Activated CD8-positive, alpha-beta memory T cell treated with anti-CD3 and anti-CD28 coated beads for 4 hours (primary cell): ENCODE measurements at places on chromosomes 13 and 19.

- DNase-seq, result no peak
These were observed 6.7 kb downstream of the PPP1R37 start for GRCh38 chr19:45099467-45100191.

DNA sequence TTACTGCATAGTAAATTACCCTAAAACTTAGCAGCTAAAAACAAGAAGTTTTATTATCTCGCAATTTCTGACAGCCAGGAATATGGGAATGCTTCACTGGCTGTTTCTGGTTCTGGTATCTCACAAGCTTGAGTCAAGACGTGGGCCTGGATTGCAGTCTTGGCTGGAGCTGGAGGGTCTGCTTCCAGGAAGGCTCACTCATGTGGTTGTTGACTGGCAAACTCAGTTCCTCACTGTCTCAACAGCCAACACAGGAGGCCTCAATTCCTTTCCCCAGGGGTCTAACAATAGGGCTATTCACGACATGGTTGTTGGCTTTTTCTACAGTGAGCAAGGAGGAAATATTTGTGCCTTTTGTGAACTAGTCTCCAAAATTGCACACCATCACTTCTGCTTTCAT, 146.3 kb downstream of the GPC5 start:
- DNase-seq, result no peak

- DNase-seq, result no peak
These were observed 39.7 kb downstream of the SOX1 start for GRCh38 chr13:112106478-112107141.

- DNase-seq, result no peak
These were observed 13.3 kb downstream of the USP12 start for GRCh38 chr13:27158335-27158734.

GRCh38 chr19:46614114-46614722, 10.7 kb downstream of the PTGIR start:
- peak; percentile 56 for DNase-seq

DNA sequence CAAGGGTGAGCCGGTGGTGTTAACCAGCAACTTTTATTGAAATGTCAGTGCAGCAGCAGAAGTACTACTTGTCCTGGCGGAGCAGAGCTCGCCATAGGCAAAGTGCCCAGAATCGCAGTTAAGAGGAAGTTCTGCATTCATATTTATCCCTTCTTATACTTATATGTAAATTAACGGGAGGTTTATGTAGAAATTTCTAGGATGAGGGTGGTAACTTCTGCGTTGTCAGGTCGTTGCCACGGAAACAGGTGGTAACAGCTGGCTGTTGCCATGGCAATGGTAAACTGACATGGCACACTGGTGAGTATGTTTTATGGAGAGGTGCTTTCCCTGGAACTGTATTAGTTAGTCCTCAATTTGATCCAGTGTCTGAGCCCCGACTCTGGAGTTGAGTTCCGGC, 2494.9 kb upstream of the PCDH20 start:
- no peak for DNase-seq

GRCh38 chr19:53810891-53811290, 13.2 kb downstream of the NLRP12 start:
- DNase-seq, result no peak

- DNase-seq, result no peak
These were observed 2.1 kb downstream of the TM6SF2 start for GRCh38 chr19:19270749-19271571.

GRCh38 chr19:41957161-41957837, 1.8 kb downstream of the RABAC1 start:
- no peak for DNase-seq

DNA sequence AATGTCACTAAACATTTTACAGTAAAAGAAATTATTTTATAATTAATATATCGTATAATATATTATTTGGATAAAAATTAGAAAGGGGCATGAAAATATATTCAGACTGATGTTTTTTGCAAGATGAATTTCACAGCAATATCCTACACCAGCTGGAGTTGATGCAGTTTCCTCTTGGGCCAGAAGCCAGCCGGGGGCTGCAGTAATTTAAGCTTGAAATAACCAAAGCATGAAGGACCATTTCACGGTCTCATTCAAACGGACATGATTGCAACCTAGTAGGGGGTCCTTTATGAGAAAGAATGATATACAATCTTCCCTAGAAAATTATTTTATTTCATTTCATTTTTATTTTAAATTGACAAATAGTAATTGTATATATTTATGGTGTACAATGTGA, 797.2 kb upstream of the PCDH9 start:
- no peak for DNase-seq

- DNase-seq, result no peak
These were observed 796.8 kb upstream of the KLHL1 start for GRCh38 chr13:70905035-70905434.

- DNase-seq, result no peak
These were observed 4.7 kb upstream of the PTGIR start for GRCh38 chr19:46629546-46630025.

DNA sequence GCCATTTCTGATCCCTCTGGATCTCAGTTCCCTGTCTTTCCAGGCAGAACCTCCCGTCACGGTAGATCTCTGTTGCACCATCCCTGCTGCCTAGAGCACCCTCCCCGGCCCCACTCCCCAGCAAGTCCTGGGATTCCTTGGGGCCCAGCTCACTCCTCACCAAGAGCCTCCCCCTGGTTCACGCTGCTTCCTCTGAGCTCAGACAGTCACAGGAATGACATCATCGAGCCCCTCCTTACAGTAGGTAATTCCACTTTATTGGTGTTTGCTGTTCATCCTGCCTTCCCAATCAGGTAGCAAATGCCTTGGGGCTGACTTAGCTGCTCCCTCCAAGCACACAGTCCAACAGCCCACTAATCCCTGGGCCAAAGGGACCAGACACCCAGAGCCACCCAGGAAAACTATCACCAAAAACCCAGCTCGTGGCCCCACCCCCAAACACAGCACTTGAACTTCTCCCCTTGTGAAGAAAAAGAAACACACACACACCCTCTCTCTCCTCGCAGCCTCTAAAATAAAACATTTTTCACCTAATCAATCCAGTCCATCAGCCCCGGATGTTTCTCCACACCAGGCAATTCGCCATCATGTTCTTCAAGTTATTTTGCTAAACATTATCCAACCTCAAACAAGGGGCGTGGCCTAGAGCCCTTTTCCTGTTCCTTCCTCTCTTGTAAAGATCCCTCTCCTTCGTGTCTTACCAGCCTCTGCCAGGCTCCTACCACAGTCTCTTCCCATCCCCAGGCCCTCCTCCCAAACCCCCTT, 2.5 kb downstream of the NAPA start:
- no peak for DNase-seq

- no peak for DNase-seq
These were observed 462.5 kb downstream of the KLF5 start for GRCh38 chr13:73521290-73521624.

- no peak for DNase-seq
These were observed 636 bp upstream of the FOXO1 start for GRCh38 chr13:40666933-40667621.

- no peak for DNase-seq
These were observed 5.9 kb downstream of the HCN2 start for GRCh38 chr19:595326-596262.

DNA sequence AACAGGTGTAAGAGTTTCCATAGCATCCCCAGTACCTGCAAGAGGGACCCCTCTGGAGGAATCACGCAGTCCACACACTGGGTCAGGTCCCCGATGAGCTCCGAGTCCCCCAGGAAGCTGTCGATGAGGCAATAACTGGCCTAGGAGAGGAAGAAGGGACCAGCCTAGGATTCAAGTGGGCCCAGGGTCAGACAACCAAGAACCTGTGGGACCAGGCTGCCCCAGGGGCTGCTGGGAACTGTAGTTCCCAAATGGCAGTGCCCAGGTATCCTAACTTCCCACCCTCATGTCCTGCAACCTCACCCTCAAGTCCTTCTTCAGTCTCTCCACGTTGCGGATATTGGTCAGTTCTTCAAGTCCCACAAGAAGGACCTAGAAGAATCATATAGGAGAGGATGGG, 1.8 kb downstream of the FUZ start:
- no peak for DNase-seq

DNA sequence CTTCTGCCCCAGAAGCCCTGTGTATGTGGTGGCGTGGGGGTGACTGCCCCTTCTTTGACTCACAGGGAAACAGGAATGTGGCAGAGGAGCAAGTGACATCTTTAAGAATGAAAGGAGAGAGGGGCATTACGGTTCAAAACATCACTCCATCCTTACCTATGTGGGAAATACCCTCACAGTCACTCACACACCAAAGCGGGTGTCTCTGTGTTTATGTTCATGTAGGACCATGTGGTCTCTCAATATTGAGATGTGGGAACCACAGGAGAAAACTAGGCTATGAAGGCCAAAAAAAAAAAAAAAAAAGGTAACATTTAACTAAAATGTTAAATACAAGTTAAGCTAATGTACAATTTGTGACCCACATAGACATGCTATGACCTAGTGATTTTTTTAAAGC, 153.6 kb upstream of the GPR12 start:
- no peak for DNase-seq

DNA sequence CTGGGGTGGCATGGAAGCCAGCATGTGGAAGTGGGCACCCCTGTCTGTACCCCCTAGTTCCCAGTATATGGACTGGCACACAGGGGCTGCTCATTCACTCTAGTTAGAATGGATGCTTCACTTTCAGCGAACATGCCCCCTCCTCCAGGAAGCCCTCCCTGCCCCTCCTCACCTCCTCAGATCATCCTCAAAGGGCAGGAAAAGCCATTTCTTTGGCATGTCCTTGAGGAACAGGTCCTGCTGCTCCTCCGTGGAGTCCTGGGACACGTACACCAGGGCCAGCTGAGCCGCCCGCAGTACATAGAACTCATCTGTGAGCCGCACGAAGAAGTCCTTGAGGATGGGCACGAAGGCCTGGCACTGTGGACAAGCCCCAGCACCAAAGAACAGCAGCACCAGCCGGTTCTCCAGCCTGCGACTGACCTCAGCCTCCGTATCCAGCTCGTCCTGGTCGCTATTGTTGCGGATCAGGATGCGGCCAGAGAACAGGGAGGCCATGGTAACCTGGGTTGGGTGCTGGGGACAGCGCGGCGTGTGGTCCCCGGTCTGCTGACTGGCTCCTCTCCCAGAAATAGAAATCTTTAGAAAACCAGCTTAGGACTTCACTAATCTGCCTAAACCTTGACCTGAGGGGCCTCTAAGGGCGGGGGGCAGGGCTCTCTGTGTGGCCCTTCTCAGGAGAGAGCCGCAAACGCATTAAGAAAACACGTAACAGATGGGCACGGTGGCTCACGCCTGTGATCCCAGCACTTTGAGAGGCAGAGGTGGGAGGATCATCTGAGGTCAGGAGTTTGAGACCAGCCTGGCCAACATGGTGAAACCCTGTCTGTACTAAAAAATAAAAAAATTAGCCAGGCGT, at the start of gene NXNL1:
Gene NXNL1 (minus strand): TSS at position 555 of the 859 bp plus-strand sequence. CDS start 57 bp downstream, at position 498.
- DNase-seq, result no peak

GRCh38 chr13:19587635-19588300, 26.4 kb upstream of the TPTE2 start:
- DNase-seq, result no peak

GRCh38 chr19:39676004-39676403, 20.3 kb downstream of the LGALS16 start:
- DNase-seq, result no peak

- no peak for DNase-seq
These were observed 147.0 kb upstream of the RNF113B start for GRCh38 chr13:98324105-98324504.

GRCh38 chr19:48703316-48703715, 7.5 kb downstream of the FUT2 start:
- no peak for DNase-seq

DNA sequence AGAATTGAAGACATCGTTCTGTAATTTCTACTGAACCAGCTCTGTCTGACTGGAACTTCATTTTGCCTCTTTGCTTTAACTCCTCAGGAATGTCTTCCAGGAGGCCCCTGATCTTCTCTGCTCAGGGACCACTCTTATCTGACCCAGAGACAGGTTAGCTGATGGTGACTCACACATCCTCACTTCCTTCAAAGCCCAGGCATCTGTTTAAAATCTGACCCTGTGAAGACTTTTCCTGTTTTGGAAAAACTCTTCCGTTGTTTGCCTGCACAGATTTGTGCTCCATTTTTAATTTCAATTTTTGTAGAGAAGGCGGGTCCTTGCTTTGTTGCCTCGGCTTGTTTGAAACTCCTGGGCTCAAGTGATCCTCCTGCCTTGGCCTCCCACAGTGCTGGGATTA, 1.6 kb downstream of the ARL11 start:
- DNase-seq, result no peak

DNA sequence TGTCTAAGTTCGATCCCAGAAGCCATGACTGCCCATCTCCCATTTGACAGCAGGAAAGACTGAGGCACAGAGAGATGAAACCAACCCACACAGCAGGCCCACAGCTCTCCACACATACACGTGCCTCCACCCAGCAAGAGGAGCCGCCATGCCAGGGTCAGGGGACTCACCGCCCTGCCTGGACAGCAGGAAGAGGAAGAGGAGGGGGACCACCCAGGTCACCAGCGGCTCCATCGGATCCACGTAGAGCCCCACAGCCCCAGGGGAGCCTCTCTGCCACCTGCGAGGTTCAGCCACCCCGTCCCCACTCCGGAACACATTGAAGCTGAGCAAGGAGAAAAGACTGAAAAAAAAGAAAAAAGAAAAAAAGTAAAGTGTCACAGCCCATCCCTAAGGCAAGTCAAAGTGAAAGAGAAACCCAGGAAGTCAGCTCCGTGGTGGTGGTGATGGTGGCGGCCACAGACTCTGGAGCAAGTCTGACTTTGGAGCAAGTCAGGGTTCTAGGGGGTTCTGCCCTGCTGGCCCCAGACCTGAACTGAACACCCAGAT, at the start of gene IL12RB1:
Gene IL12RB1 (minus strand): TSS at position 345 of the 549 bp plus-strand sequence. CDS start 111 bp downstream, at position 234.
- no peak for DNase-seq

DNA sequence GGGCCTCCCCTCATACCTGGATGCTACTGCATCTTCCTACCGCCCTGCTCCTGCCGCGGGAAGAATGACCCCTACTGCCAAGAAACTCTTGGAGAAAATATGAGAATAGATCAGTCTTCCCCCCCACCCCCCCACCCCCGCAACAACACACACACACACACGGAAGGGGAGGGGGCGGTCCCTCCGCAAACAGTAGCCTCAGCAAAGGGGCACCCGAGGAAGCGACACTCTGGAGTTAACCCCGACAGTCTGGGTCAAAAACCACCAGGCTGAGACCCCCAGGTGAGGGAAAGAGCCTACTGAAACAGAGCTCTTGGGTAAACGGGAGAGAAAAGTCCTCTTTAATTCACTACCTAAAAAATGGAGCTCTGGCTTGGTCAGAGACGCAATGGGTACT, 1.2 kb downstream of the MED26 start:
- no peak for DNase-seq

DNA sequence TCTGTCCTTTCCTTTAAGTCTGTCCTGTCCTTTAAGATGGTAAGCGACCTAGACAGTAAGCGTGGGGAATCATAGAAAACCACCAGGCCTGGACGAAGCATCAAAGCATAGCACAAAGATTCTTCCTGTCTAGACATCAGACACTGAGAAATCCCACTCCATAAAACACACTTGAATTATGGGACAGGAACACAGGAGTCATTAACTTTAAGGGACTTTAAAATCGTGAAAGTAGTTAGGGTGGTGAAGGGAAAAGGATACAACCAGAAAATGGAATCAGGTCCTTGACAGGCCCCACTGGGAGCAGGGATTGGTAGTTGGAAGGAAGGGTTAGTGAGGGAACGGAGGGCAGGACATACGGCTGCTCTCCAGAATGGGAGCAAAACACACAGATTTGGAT, 31.6 kb upstream of the C1QTNF9 start:
- no peak for DNase-seq
